Muscle of leg (tissue), 16 donors: ENCODE measurements at places on chromosomes 1 and 21. TPM values are rescaled to one million over a fixed set of nuclear protein-coding genes. Genes with fewer than 3 reads are reported as not detected.
A peak's percentile ranks its signal among the peaks of the same experiment; 100 is the strongest.

The RHCE gene
- polyA plus RNA-seq = 1.7 TPM

The CELA2A gene
- 0.40 TPM for polyA plus RNA-seq

The ADAM15 gene
- 77.8 TPM for polyA plus RNA-seq

The KRTAP21-2 gene
- not detected for polyA plus RNA-seq

The ANXA9 gene
- 2.8 TPM for polyA plus RNA-seq

The TMCO4 gene
- 3.7 TPM for polyA plus RNA-seq

- no peak for DNase-seq
These were observed 14.1 kb upstream of the KIAA0040 start for GRCh38 chr1:175206687-175207086.

DNA sequence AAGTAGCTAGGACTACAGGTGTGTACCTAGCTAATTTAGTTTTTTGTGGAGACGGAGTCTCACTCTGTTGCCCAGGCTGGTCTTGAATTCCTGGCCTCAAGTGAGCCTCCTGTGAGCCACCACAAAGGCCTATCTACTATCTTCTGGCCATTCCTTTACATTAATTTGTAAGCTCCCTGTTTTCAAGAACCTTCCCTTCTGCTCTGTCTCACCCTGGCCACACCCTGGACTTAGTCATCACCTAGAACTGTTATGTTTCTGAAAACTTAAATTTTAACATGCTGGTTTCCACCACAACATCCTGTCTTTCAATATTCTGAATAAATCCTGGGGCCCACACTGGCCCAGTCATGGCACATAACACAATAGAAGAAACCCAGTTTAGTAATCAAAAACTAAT, 4.9 kb upstream of the B4GALT3 start:
- no peak for DNase-seq

- DNase-seq = no peak
These were observed 3.8 kb upstream of the MAB21L3 start for GRCh38 chr1:116107371-116107770.

- no peak for DNase-seq
These were observed 56.8 kb downstream of the KCNAB2 start for GRCh38 chr1:6102532-6102845.

DNA sequence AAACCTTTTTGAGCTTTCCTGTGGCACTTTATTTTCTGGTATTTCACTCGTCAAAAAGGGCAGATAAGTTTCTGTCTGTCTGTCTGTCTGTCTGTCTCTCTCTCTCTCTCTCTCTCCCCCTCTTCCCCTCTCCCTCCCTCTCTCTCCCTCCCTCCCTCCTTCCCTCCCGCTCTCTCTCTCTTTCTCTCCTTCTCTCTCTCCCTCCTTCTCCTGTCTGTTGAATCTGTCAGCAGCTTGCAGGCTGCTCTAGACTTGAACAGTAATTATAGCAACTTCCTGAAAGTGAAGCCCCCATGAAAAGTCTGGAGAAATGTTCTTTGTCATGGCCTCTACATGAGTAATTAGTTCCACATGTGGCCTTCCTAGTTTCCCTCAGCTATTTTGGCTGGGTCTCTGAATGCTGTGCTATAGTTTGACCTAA, 275.2 kb upstream of the C1orf105 start:
- peak; percentile 98 for DNase-seq

- no peak for DNase-seq
These were observed 231.3 kb downstream of the ADGRL2 start for GRCh38 chr1:82032068-82032467.
